ENCODE measurements at places on chromosomes 11 and 22. TPM values are rescaled to one million over a fixed set of nuclear protein-coding genes. Genes with fewer than 3 reads are reported as not detected.

Gene SCYL1
- total RNA-seq = 113 TPM

Gene SMIM35
- total RNA-seq = not detected

Gene ANO9
- 14.5 TPM for total RNA-seq

Gene OMP
- total RNA-seq = not detected

Gene PHF21B
- total RNA-seq = 0.22 TPM

Gene C11orf86
- not detected for total RNA-seq

Gene SLC22A24
- total RNA-seq = not detected

Gene TRIM22
- total RNA-seq = 1.2 TPM

Gene TEX12
- total RNA-seq = 0.62 TPM

Gene LMNTD2
- 3.9 TPM for total RNA-seq

Gene FERMT3
- 249 TPM for total RNA-seq

Gene ZNF70
- 3.2 TPM for total RNA-seq

Gene PLAAT3
- total RNA-seq = 2.7 TPM

Gene ABCC8
- 0.27 TPM for total RNA-seq

Gene PRMT3
- total RNA-seq = 43.2 TPM

Gene MUC5AC
- total RNA-seq = under 0.01 TPM

Gene SCT
- total RNA-seq = not detected

Gene APOL4
- total RNA-seq = 9.8 TPM

Gene OR4D5
- total RNA-seq = not detected

Gene VSTM5
- not detected for total RNA-seq

Gene TYMP
- total RNA-seq = 2.6 TPM

Gene CCDC116
- 15.6 TPM for total RNA-seq

Gene MCHR1
- total RNA-seq = not detected

Gene SCUBE2
- not detected for total RNA-seq

Gene APOL5
- total RNA-seq = not detected

Gene TPBGL
- 0.22 TPM for total RNA-seq

All from K562 (cell line).